ENCODE measurements at places on chromosomes 12 and 14. TPM values are rescaled to one million over a fixed set of nuclear protein-coding genes. Genes with fewer than 3 reads are reported as not detected.

OTUB2 gene
- 3.5 TPM for total RNA-seq

DHRS2 gene
- total RNA-seq = 1.8 TPM

GRCh38 chr14:31411218-31411727 lies 9.1 kb downstream of the HEATR5A start:
- no peak for DNase-seq

DNA sequence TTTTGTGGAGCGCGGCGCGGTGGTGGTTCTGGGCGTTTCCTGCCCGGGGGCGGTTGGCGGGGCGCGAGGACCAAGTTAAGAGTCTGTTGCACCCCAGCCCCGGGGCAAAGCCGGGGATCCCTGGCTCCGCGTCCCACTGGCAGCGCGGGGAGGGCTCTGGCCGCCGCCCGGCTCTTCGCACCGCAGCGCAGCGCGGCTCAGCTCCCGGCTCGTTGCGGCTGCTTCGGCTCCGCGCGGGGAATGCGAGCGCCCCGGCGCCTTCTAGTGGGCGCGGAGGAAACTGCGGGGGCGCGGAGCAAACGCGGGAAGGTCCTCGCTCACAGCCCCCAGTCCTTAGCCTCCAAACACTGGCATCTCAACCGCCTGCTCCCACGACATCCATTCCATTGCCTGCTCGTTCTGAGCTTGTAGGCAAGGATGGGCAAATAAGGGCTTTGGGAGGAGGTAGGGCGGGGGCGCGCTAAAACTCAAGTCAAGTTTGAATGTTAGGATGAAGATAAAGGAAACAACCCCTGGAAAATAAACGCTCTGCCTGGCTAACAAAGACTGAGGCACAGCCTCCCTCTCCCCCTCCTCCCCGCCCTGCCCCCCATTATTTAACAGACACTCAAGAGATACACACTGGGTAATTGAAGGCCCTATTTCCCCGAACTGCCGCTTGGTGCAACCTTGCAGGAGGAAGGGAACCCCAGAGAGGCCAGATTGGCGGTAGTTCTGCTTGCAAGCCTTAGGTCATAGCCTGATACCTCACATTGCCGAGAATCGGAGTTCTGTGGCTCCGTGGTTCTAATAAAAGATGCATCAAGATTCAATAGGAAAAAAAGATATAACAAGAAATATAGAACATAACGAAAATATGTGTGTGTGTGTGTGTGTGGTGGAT lies at the start of gene B4GALNT1:
TSS of gene B4GALNT1 (minus strand) at position 244 of the 883 bp plus-strand sequence. CDS start 1,069 bp downstream, outside the sequence.
- peak; percentile 77 for DNase-seq

GRCh38 chr14:104586832-104587620 lies 7.5 kb downstream of the C14orf180 start:
- DNase-seq = no peak

DNA sequence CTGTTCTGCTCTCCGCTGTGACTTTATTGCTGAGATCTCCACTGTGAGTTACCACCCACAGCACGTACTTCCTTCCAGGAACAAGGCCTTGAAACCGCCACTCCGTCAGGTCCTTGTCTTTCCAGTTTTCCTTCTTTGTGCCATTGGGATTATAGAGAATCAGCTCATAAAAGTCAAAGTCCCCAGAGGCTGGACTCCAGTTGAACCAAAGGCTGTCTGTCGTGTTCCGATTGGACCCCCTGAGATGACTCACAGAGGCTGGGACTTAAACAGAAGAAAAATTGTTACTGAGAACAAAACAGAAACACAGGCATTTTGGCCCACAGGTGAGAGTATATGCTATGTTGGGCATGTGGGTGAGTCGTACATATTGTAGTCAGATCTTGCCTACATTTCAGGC lies 76.6 kb downstream of the PTPRB start:
- no peak for DNase-seq
